ENCODE measurements at places on chromosomes 1 and 21.

GRCh38 chr1:233790662-233791371 lies 113.7 kb upstream of the SLC35F3 start:
- DNase-seq = peak; percentile 82

- peak; percentile 94 for DNase-seq
These were observed 25.3 kb upstream of the ADGRB2 start for GRCh38 chr1:31789259-31790065.

DNA sequence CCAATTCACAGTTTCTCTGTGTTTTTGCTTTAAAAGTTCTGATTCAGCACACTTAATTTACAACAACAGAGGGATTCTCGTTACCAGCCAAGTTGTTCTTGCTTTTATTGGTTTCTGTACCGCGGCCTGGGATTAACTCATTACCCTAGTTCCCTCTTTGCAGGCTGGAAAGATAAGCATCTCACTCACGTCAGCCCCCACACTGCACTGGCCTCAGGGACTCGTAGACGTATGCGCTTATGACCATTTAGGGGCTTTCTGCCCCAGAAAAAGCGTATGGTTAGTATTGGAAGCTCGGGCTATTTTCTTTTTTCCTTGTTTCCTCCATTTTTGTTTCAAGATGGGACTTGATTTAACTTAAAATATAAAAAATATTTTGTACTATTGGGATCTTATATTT lies 76.0 kb downstream of the POFUT2 start:
- DNase-seq = no peak

DNA sequence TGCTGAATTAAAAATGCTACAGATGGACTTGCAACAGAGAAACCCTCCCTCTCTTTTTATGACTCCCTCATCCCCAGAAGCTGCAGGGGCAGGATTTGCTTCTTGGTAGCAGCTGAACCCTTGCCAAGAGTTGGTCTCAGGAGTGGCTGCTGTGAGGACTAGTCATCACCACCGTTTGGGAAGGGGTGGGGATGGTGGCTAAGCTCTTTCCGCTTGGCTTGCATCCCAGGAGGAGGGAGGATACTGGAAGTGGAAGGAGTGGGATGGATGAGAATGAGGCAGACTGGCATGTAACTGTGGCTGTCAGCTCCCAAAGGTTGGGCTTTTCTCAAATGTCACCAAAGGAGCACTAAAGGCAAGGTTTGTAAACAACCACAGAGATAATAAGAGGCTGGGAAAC lies 50.8 kb upstream of the COL24A1 start:
- DNase-seq = no peak

DNA sequence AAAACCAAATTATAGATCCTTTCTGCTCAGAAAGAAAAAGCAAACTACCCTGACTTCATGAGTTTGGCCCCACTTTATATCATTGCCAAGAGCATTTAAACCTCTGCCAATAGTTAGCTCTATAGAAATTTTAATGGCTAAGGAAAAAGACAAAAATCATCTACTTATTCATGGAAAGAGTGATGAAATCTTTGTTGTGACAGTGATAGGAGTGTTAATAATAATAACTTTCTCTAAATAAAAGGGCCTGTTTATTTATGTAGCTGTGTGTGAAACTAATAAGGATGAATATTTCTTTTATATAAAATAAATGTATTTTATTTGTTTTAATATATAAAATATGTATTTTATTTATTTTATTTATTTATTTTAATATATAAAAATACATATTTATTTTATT lies 6.4 kb downstream of the CHODL start:
- DNase-seq = no peak

- no peak for DNase-seq
These were observed 15.8 kb downstream of the SPEN start for GRCh38 chr1:15863156-15863901.

DNA sequence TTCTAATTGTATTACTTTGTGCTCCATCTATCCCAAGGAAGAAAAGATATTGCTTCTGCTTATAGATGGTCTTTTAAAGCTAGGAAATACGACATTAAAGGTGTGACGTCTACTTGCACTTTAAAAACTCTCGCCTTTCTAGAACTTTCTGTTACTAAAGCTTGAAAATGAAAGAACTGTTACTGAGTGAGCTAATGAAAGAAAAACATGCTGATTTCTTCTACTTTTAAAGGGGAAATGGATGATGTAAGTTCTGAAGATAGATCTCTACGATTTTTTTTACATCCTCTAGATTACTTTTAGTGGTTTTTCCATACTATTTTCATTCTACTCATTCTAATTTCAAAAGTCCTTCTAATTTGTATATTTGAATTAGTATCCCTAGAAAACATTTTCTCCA lies 387.5 kb downstream of the USP25 start:
- peak; percentile 25 for DNase-seq
